ENCODE measurements at places on chromosomes 13 and 19.
A peak's percentile ranks its signal among the peaks of the same experiment; 100 is the strongest.

- peak; percentile 81 for DNase-seq
Observed at GRCh38 chr19:7772752-7773291, 9.8 kb downstream of the CLEC4M start.

- DNase-seq = no peak
Observed at GRCh38 chr13:75763512-75763911, 127.4 kb downstream of the LMO7 start.

DNA sequence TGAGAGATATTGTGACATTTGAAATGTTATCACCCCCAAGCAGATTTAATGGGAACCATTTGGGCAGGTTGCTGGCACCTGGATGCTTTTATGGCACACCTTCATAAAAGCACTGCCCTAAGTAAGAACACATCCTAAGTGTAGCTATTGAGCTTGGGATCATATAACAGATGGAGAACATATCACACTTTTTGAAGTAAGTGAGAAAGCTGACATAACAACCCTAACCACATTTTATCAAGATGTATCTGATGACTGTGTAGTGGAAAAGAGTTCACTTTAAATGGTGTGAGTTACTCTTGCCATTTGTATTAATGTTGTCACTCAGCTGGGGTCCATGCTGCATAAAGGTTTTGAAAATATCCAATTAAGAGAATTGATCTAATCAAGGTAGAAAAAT lies 287.9 kb downstream of the DCLK1 start:
- no peak for DNase-seq

- DNase-seq = no peak
Observed at GRCh38 chr13:45003417-45003816, 14.1 kb downstream of the GPALPP1 start.

- DNase-seq = no peak
Observed at GRCh38 chr13:37535501-37535900, 63.1 kb downstream of the POSTN start.

DNA sequence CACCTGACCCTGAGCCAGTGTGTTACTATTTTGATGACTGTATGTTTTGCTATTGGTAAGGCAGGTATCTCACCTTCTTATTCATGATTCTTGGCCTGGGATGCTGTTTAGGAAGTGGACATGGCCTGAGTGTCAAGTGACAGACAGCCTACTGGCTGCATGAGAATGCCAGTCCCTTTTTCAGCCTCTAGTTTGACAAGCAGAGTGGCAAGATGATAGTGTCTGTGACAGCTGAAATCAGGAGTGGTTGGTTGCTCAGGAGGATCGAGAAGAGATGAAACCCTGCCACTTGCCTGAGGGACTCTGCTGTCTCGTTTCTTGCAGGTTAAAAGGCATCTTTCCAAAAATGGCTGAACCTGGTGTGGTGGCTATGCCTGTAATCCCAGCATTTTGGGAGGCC lies 7.1 kb upstream of the ELOF1 start:
- no peak for DNase-seq

DNA sequence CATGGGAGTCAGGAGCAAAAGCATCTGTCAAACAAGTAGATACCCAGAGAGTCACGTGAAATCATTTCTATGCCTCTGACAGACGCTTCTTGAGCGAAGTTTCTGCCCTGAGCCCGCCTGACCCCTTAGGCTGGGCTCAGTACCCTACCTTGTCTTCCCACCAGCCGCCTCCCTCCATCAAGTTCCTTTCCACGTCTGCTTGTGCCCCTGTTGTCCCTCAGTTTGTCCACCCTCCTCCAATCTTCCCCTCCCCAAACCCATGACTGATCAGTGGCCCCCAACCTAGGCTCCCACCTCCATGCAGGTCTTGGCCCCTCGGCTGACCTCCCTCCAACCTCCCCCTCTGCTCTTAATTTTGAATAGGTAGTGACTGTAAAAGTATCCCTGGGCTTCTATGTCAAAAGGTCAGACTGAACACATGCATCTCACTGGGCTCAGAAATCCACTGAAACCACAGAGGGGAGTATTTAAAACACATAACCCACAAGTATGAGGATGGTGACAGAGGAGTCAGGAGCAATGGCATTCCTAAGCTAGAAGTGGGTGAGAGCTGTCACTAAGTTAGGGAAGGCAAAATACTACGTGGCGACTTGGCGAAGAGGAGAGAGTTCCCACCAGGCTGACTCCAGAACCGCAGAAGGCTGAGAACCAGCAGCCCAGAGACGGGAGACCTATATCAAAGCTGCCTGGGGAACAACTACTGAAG lies 1.7 kb upstream of the ZNF446 start:
- DNase-seq = no peak

- DNase-seq = no peak
Observed at GRCh38 chr13:23723471-23723870, 153.3 kb downstream of the TNFRSF19 start.

DNA sequence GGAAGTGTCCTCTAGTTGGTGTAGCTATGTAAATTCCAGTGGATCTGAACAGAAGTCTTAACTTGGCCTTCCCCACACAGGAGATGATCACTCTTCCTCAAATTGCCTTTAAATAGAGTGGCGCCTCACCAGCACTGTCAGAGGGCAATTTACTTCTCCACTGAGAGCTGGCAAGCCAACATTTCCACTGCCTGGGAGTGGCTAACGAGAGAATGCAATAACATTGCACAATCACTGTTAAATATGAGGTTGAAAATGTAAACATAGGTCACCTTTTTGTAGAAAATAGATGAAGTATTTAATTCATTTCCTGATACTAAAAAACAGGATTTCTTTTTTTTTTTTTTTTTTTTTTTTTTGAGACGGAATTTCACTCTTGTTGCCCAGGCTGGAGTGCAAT lies 55.4 kb upstream of the UBL3 start:
- no peak for DNase-seq

DNA sequence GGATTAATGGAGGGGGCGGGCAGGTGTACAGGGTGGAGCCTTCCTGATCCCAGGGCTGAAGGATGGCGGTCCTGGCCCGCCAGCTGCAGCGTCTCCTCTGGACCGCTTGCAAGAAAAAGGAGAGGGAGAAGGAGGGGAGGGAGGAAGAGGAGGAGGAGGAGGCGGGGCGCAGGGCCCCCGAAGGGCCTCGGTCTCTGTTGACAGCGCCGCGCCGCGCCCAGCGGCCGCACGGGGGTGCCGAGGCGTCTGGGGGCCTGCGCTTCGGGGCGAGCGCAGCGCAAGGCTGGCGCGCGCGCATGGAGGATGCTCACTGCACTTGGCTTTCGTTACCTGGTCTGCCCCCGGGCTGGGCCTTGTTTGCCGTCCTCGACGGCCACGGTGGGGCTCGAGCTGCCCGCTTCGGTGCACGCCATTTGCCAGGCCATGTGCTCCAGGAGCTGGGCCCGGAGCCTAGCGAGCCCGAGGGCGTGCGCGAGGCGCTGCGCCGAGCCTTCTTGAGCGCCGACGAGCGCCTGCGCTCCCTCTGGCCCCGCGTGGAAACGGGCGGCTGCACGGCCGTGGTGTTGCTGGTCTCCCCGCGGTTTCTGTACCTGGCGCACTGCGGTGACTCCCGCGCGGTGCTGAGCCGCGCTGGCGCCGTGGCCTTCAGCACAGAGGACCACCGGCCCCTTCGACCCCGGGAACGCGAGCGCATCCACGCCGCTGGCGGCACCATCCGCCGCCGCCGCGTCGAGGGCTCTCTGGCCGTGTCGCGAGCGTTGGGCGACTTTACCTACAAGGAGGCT lies at the start of gene PPM1N:
Gene PPM1N, plus strand, starts transcription at position 33 of the 785 bp plus-strand sequence. Its CDS starts 30 bp downstream, at position 63.
- DNase-seq = peak; percentile 76

DNA sequence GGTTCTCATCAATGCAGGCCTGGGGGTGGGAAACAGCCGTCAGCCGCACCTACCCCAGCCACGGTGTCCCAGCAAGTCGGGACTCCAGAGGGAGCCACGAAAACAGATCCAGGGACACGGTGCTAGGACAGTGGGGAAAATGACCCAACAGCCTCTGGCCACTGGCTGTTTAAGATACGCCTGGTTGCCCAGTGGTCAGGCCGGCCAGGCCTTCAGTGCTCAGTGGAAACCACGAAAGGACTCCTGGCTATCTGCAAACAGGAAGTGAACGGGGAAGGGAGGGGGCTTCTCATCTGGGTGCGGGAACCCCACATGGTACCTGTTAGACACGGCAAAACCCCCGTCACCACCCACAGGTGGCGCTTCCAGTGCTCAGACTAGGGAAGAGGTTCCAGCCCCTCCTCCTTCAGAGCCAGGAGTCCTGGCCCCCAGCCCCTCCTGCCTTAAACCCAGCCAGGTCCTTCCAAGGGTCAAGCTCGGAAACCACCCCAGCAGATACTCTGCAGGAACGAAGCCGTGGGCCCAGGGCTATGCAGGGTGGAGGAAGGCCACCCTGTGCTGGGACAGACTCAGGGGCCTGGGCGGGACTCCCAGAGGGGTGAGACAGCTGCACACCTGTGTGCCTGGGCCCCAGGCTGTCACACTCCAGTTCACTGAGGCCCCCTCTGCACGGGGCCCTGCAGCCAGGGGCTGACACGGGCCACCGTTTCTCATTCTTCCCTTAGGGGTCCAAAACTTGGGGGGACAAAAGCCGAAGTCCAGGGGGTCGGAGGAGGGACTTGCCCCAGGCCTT lies 4.5 kb downstream of the PPP1R12C start:
- DNase-seq = no peak

GRCh38 chr13:92365904-92366303 lies 860.7 kb upstream of the GPC6 start:
- no peak for DNase-seq

- peak; percentile 67 for DNase-seq
Observed at GRCh38 chr19:3274942-3275582, 50.6 kb downstream of the CELF5 start.

DNA sequence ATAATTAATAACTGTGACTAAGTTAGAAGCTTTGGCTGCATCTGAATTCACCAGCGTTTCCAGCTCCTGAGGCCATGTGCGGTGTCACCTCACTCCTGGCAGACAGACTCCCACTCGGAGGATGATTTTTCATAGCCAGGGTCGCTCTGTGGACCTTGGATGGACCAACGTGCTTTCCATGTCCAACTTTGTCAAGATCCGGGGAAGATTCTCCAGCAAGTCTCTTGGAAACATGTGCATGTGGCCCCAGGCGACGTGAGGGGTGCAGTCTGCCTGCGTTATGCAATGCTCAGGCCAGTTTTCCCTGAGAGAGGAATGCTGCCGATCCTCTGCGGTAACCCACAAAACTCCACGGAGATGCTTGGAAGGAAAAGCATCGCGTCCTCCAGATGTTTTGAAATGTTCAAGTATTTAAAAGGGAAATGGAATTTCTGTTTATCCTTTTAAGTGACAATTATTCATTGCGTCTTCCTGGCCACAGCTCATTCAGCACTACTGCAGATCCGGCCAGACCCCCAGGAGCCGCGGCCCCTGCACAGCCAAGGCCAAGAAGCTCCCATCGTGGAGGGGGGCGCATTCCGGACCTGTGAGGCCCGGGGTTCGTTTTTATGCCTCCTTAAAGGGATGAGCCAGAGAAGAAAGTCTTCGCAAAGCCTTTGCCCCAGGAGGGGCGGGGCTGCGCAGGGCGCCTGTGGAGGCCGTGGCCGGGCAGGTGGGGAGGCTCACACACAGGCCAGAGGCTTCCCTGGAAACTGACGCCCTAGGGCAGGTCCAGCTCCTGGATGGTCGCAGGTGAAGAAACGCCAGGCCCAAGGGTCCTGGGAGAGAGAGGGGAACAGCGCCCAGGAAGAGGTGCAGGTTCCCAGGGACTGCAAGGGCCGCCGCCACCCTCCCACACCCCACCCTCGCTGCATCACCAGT lies 46.0 kb downstream of the C13orf46 start:
- DNase-seq = no peak

Measured in activated CD4-positive, alpha-beta T cell treated with anti-CD3 and anti-CD28 coated beads, Interleukin-2, Interleukin-6, amounts not matched to agents 100 ng/mL and 50 ng/mL, durations not matched to agents 16 hours and 8 hours (primary cell).